AG04449 (cell line): ENCODE measurements at places on chromosomes 4 and X.

GRCh38 chr4:188396037-188396436, 256.8 kb downstream of the TRIML1 start:
- DNase-seq = no peak

GRCh38 chr4:24881508-24882196, 31.2 kb downstream of the CCDC149 start:
- DNase-seq = no peak

GRCh38 chr4:60683973-60684372, 516.2 kb upstream of the ADGRL3 start:
- peak; percentile 71 for DNase-seq

GRCh38 chr4:88720451-88721428, 23.1 kb upstream of the NAP1L5 start:
- DNase-seq = no peak

GRCh38 chr4:94409962-94410361, 41.8 kb upstream of the PDLIM5 start:
- no peak for DNase-seq
